ENCODE measurements at places on chromosomes 2 and 18.
A peak's percentile ranks its signal among the peaks of the same experiment; 100 is the strongest.

GRCh38 chr2:135615404-135615803, 84.1 kb downstream of the R3HDM1 start:
- no peak for DNase-seq

DNA sequence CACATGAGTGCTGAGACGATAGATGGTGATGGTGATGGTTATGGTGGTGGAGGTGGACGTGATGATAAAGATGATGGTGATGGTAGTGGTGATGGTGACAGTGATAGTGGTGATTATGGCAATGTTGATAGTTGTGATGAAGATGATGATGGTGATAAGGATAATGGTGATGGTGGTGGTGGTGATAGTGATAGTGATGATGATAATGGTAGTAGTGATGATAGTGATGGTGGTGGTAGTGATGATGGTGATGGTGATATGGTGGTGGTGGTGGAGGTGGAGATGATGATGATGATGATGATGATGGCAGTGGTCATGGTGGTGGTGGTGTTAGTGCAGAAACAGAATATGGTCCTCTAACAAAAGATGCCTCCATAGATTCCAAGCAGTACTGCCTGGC, 10.3 kb downstream of the ANTXR1 start:
- no peak for DNase-seq

- no peak for DNase-seq
Observed at GRCh38 chr2:102436323-102436722, 13.4 kb downstream of the IL18RAP start.

DNA sequence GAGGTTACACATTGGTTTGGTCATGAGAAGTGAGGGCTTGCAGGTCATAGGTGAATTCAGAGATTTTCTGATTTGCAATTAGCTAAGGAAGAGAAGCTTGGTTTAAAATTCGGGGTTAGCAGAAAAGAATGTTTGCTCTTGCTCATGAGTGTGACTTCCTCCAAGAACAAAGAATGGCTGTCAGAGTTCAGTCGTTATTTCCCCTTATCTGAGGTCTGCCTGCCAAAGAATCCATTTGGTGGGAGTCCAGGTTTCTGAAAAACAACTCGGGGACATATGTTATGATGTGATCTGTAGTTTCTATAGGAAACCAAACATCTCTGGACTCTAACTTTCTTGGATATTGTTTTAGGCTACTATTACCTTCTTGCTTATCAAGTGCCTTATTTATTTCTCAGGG, 3.2 kb upstream of the UGT1A6 start:
- no peak for DNase-seq

DNA sequence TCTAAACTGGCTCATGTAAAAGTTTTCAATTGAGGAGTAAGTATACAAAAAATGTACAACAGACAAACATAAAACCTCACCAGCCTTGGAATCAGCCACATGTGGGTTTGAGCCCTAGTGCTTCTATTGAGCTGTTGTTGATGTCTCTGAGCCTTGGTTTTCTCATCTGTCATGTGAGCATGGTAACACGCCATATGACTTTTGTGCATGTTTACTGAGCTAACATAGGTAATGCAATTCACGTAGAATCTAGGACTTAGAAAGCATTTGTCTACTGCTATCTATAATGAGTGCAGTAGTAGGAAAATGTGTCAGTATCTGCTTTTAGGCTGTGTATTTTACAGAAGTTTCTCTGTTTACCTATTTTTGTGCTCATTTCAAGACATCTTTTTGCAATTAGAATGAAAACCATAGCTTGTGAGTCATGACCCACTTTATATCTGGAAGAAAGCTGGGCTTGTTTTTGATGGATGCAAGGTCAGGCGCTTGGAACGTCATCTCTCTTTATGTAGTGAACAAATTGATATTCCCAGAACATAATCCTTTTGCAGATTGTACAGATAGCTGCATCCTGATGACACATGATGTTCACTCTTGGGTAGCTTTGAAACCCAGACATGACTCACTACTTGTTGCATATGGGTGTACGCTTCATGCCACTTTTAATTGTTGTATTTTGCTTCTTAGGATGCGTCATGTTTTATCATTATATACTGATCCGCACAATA, 94.3 kb downstream of the RNF144A start:
- no peak for DNase-seq

- no peak for DNase-seq
Observed at GRCh38 chr2:160513120-160513519, 19.5 kb upstream of the RBMS1 start.

GRCh38 chr2:229715895-229716507, 1.6 kb upstream of the DNER start:
- DNase-seq, result peak; percentile 22

DNA sequence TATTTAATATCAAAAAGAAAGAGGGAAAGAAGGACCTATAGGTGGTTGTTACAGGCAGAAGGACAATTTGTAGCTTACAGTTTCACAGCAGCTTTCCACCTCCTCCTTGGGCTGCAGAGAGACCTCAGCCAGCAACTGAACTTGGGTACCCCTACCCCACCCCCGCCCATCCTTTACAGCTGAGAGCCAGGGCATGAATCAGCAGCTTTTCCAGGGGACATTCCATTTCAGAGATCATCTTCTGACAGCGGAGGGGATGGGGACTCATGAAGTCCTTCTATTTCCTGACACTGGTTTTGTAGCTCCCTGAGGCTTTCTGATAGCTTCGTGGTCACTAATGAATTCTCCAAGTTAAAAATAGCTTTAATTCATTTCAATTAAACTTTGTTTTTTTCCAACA, 96.4 kb downstream of the ITGB1BP1 start:
- no peak for DNase-seq

- DNase-seq, result no peak
Observed at GRCh38 chr18:4751523-4751922, 296.4 kb upstream of the DLGAP1 start.

DNA sequence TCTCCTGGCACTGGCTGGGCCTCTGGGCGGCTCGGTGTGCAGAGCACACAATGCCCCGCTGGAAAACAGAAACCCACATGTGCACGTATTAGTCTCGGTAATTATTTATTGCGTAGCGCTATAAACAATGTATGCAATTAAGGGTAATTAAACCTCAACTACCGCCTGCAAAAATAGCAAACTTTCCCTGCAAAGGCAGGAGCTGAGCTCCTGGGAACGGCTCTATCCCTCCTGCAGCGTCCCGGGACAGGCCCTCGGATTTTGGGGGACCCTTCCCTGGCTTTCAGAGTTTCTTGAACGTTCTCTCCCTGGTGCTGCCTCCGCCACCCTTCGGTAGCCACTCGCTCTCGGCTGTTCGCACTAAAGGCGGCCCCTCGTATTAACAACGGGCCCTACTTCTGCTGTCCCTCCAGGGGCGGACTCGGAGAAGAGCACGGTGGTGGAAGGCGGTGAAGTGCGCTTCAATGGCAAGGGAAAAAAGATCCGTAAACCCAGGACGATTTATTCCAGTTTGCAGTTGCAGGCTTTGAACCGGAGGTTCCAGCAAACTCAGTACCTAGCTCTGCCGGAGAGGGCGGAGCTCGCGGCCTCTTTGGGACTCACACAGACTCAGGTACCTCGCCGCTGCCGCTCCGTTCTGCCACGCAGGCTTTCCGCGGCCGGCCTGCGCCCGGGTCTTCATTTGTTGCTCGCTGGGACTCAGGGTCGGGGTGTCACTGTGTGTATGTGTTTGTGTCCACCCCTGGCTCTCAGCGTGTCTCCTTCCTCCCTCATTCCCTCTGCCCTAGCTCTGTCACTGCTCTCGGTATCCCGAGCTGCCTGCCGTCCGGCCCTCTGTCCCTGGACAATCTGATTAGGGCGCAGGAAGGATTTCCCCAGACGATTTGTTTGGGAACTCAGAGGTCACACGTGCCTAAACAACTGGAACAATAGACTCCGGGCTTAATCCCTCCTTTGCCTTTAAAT, 1.2 kb downstream of the DLX1 start:
- DNase-seq, result peak; percentile 52

- no peak for DNase-seq
Observed at GRCh38 chr18:7927119-7927518, 360.0 kb downstream of the PTPRM start.

- no peak for DNase-seq
Observed at GRCh38 chr2:25707927-25708590, 34.7 kb upstream of the DTNB start.

GRCh38 chr18:46051731-46052461, 20.2 kb downstream of the PSTPIP2 start:
- no peak for DNase-seq

DNA sequence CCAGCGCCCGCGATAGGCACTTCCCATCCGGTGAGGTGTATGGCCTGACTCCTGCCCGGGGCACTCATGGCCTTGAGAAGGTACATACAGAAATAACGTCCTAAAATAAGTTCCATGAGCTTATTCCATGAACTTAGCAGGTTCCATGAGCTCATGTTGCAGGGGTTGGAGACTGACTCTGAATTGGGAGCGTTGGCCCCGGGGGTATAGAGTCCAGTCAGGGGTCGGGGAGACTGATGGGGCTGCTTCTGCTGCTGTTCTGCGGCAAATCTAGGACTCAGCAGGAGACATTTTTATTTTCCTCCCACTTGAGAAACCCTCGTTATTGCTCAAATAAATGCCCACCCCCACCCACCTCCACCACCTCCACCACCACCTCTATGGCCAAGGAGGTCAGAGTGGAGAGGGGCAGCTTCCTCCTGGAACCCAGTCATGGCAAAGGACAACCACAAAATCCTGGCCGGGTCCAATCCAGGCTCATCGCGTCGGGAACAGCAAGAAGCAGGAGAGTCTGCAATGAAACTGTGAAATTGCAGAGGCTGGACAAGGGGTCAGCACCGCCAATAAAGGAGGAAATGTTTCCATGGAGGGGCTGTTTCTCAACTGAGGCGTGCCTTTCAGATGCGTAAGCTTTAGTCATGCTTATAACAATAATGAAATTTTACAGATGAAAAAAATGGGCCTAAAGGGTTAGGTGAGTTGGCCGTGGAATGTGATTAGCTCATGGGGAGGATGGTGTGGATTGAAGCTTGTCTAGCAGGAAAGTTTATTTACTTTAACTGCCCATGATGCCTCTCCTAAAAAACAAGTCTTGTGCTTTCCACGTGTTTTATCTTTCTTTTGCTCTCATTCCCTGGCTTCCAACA, 136.6 kb upstream of the ALKAL2 start:
- DNase-seq, result no peak

- no peak for DNase-seq
Observed at GRCh38 chr2:218839430-218839829, 7.8 kb upstream of the PRKAG3 start.

DNA sequence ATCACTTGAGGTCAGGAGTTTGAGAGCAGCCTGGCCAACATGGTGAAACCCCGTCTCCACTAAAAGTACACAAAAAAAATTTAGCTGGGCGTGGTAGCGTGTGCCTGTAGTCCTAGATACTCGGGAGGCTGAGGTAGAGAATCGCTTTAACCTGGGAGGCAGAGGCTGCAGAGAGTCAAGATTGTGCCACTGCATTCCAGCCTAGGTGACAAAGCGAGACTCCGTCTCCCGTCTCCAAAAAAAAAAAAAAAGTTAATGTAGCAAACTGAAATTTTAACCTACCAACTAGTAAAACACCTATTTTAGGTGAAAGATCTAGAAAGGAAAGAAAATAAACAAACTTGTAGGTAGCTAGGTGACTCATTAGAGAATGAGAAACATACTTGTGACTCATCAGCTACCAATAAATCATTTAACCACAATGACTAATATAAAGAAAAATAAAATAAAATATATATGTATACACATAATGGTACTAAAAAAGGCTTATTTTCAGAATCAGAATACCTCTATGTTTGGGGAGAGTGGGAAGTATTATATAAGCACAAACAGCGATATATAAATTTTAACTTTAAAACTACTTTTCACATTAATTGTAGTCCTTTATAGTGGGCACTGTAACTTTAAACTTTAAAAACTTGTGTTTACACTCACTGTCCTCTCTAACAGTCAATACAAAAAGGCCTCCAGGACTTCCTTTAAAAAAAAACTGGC, 36.6 kb downstream of the DARS1 start:
- no peak for DNase-seq

DNA sequence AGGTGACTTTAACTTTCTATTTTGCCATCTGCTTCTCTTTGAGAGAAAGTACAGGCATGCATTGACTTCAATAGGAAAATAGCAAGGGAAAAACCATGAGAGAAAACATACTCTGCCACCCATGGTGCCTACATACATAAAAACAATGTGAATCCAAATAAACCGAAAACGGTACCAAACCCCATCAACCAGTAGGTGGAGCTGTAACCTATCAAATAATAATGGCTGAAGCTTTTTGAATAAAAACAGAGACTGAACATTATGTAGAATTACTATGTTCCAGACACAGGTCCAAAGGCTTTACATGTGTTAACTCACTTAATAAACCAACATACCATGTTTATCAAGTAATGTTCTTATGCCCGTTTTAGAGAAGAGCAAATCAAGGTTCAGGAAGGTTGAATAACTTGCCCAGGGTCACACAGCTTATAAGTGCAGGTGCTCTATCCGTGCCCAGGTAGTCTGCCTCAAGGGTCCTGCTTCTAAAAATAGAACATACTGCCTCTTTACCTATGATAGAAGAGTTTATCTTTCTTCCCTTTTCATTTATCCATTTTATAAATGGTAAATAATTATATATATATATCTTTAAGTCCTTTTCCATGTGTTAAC, 293.9 kb upstream of the SYT4 start:
- DNase-seq, result no peak

GRCh38 chr2:186848873-186849578, at the start of gene ZSWIM2:
Gene ZSWIM2, minus strand, starts transcription at chr2:186849170. Its CDS starts 40 bp downstream, at chr2:186849130.
- DNase-seq, result no peak

- no peak for DNase-seq
Observed at GRCh38 chr2:69753659-69754363, 11.9 kb downstream of the ANXA4 start.

GRCh38 chr2:41784496-41784895, 263.3 kb upstream of the PKDCC start:
- DNase-seq, result no peak

DNA sequence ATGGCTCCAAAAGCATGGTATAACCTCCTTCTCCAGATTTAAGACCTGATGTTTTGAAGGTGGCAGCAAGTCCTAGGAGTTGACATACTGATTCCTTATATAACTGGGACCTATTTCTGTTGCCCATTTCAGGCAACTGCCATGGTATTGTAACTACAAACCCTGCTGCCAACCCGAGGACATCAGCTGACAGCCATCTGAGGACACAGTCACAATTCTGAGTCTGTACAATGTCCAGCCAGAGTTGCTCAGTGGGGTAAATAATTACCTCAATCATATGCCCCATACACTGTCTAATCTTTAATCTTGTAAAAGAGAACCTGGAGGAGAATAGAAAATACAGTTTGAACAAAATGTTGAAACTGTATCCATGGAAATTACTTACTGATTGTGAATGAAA, 8.7 kb upstream of the GAREM2 start:
- DNase-seq, result no peak

DNA sequence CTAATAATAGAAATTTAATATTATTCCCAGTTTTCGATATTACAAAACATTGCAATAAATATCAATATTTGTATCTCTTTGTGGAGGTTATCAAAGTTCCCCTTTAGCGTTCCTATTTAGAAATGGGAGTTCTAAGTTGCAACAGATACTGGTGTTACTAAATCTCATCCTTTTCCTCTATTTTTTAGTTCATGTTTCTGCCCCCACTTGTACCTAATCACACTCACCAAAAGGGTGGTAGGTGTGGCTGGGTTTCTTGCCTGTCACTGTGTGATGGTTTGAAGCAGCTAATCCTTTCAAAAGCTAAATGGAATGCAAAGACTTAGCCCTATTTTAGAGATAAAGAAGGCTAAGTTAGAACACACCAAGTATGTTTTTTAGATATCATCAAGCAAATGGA, 997.9 kb downstream of the TSN start:
- DNase-seq, result no peak
